ENCODE measurements at places on chromosomes 16 and 17.

- no peak for DNase-seq
These were observed 41.9 kb upstream of the ENDOV start for GRCh38 chr17:80372922-80373570.

GRCh38 chr17:33234930-33235685 is 58.0 kb downstream of the ASIC2 start:
- peak; percentile 88 for DNase-seq

DNA sequence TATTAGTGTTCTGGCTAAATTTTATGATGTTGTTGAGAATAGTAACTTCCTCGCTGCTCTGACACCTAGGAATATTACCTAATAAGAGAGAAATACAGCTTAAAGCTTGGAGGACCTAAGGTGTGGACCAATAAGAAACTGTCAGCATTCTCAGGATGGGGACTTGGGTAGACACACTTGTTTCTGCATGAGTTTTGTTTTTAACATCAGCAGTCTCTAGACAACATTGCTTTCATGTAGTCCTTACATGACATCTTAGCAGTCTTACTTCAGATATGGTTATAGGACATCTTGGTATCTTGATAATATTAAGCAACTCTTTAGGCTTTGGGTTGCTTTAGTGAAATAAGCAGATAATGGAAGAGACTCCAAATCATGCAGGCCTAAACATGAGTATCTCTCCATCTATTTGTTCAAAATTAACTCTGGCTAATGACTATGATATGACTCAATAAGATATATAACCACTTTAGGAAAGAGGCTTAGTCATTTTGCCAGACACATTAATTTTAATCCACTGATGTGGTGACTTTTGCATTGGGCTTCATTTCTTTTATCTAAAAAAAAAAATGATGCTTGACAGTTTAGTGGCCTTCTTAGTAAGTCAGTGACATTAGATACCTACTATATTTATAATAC is 84.5 kb downstream of the WNT3 start:
- no peak for DNase-seq

- peak; percentile 83 for DNase-seq
These were observed 9.3 kb upstream of the WBP2 start for GRCh38 chr17:75864448-75864871.

DNA sequence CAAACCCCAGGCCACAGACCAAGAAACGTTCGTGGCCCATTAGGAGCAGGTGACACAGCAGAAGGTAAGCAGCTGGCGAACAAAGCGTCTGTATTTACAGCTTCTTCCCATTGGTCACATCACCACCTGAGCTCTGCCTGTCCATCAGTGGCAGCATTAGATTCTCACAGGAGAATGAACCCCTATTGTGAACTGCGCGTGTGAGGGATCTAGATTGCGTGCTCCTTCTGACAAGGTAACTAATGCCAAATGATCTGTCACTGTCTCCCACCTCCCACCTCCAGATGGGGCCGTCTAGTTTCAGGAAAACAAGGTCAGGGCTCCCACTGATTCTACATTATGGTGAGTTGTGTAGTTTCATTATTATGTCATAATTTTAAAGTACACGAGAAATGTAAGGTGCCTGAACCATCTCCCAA is 186.3 kb downstream of the CPPED1 start:
- no peak for DNase-seq

DNA sequence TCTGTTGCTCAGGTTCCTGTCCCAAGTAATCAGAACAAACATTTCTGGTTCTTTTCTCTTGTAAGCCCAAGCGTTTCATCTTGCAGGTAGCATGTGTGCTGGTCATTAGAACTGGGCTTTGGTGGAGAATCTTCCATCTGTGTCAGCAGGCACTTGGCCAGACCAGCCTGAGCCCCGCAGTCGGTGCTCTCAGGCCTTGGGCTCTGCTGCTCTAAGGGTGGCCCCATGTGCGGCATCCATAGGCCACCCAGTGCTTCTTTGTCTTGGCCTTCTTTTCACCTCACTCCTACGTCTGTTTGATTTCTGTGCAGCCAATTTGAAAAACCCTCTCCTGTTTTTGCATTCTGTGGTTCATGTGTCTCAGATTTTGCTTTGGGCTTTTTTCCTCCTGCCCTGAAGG is 51.6 kb downstream of the PLD6 start:
- DNase-seq, result no peak

GRCh38 chr16:23833960-23834685 is 1.7 kb upstream of the PRKCB start:
- DNase-seq, result no peak

Data from fibroblast of gingiva (primary cell).